ENCODE measurements at places on chromosomes 12 and 14. TPM values are rescaled to one million over a fixed set of nuclear protein-coding genes. Genes with fewer than 3 reads are reported as not detected.

NUP37 gene
- polyA plus RNA-seq = 29.2 TPM

OTX2 gene
- not detected for polyA plus RNA-seq

DNA sequence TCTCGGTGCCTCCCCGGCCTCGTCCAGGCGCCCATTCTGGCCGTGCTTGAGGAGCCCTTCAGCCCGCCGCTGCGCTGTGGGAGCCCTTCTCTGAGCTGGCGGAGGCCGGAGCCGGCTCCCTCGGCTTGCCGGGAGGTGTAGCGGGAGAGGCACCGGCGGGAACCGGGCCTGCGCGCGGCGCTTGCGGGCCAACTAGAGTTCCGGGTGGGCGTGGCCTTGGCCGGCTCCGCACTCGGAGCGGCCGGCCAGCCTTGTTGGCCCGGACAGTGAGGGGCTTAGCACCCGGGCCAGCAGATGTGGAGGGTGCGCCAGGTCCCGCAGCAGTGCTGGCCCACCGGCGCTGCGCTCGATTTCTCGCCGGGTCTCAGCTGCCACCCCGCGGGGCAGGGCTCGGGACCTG is 168.7 kb upstream of the RPL10L start:
- DNase-seq = no peak

ZNF740 gene
- 21.8 TPM for polyA plus RNA-seq

DNA sequence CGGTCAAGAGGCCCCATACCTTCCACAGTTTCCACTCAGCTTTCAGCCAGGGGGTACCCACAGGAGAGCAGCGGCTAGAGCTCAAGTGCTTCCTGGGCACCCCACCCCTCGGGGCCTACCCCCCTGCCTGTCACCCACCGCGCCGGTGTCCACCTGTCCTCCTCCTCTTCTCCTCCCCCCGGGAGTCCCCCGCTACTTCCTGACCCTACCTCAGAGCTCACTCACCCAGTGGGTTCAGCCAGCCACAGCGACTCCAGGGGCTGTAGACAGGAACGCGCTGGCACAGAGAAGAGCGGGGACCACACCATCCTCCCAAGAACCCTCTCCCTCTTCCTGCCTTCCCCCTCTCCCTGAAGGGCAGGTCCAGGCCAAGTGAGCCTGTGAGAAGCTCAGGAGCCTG is 123.0 kb downstream of the ESRRB start:
- no peak for DNase-seq

GRCh38 chr12:109475993-109476806 is 900 bp downstream of the KCTD10 start:
- DNase-seq = peak; percentile 27

- no peak for DNase-seq
Observed at GRCh38 chr14:43669355-43669754, 837.7 kb downstream of the FSCB start.

DNA sequence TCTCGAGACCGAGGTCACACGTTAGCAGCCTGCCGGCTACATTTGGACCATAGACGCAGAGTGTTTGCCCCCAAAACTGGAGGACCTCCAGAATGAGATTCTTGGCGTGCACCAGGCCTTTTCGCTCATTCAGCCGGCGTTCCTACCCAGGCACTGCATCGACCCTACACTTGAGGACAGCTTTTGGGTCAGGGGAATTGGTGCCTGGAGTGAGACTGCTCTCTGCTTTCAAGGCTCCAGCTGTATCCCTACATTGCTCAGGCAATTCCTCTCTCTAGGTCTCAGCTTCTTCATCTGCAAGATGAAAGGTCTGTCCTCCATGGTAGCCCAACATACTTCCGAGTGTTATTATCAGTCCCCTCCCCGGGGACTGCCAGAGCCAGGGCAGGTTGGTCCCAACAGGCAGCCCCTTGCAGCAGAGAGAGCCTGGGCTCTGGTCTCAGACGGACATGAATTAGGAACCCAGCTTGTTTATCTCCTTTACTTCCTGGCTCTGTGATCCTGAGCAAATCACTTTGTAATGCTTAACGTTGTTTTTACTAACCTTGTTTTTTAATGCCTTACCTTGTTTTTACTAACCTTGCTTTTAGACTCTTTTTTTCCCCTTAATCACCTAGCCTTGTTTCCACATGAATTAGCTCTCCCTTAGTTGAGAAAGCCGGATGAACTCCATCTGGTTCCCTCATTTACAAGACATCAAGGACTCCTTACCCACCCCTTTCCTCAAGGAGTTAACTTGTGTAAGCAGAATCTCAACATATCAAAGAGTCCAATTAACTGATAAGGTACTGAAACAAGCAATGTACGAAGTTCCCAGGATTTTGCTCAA is 892 bp downstream of the TCHP start:
- DNase-seq = peak; percentile 75

ZDHHC22 gene
- 0.03 TPM for polyA plus RNA-seq

LRIG3 gene
- 0.03 TPM for polyA plus RNA-seq

GRCh38 chr14:104513641-104514046 is 65.9 kb upstream of the C14orf180 start:
- DNase-seq = no peak

DNA sequence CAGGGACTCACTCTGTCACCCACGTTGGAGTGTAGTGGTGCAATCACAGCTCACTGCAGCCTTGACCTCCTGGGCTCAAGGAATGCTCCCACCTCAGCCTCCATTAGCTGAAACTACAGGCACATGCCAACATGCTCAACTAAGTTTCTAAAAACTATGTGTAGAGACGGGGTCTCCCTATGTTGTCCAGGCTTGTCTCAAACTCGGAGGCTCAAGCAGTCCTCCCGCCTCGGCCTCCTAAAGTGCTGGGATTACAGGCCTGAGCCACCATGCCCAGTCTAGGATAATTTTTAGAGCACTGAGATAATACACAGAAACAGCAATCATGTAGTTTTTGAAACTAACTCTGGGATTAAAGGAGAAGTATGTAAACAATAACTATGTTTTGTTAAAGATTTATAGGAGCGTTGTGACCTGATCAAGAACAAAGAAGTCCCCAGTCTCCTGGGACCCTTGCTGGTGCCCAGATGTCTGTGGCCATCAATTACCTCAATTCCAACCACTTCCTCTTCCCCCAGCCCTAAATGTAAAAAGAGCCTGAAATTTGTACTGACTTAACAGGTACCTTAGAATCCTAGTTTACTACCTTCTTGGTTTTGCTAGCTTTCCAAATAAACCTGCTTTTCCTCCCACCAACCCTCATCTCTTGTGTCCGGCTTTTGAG is 28.9 kb upstream of the EGLN3 start:
- DNase-seq = no peak

GRCh38 chr12:93521225-93522080 is 51.0 kb upstream of the SOCS2 start:
- DNase-seq = no peak

- no peak for DNase-seq
Observed at GRCh38 chr12:127025545-127025944, 1241.4 kb upstream of the TMEM132C start.

DNA sequence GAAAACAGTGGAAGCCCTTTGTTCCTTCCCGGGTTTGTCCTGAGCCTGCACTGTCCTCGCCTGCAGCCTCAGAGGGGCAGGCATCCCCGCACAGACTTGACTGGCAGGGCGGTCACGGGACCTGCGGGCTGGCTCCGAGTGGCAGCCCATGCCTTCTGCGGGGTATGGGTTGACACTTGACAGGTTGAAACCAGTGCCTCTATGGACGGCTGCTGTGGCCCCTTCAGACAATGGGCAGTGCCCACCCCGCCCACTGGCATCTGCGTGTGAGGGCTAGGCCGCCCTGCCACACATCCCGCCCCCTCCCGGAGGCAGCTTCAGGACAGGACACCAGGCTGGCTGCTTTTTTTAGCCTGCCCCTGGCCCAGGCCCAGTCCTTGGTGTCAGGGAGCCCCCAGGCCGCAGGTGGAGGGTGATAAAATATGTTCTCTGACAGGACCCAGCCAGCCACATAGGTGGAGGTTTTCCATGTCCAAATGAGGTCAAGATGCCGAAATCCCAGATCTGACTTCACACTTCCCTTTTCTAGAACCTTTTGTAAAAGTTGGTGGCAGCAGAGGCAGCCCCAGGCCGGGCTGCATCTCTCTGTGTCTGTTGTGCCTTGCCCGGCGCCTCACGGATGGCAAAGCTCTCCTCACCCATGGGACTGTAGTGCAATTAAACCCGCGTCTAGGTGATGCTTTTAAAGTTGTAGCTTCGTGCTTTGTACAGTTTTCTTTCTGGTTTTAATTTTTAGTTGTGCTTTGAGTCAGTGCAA is 10.0 kb downstream of the ANKRD9 start:
- DNase-seq = no peak

DNA sequence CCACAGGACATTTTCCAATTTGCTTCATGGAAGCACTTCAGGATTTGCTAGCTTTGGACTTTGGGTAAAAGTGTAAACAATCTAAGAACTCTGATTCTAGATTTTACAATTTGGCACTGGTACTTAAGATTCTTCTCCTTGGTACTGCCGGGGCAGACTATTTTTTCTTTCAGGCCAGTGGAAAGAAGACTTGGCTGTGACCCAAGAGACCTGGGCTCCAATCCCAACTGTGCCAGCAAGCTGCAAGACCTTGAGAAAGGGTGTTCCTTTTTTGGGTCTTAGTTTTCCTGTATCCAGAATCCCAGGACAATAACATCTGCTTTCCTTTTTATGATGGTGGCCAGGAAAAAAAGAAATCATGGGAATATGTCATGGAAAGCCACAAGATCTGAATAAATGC is 148.1 kb upstream of the CRY1 start:
- DNase-seq = no peak

- DNase-seq = no peak
Observed at GRCh38 chr14:101226603-101227425, 323.3 kb upstream of the RTL1 start.

MMP14 gene
- 139 TPM for polyA plus RNA-seq

ETFBKMT gene
- 1.6 TPM for polyA plus RNA-seq

DNA sequence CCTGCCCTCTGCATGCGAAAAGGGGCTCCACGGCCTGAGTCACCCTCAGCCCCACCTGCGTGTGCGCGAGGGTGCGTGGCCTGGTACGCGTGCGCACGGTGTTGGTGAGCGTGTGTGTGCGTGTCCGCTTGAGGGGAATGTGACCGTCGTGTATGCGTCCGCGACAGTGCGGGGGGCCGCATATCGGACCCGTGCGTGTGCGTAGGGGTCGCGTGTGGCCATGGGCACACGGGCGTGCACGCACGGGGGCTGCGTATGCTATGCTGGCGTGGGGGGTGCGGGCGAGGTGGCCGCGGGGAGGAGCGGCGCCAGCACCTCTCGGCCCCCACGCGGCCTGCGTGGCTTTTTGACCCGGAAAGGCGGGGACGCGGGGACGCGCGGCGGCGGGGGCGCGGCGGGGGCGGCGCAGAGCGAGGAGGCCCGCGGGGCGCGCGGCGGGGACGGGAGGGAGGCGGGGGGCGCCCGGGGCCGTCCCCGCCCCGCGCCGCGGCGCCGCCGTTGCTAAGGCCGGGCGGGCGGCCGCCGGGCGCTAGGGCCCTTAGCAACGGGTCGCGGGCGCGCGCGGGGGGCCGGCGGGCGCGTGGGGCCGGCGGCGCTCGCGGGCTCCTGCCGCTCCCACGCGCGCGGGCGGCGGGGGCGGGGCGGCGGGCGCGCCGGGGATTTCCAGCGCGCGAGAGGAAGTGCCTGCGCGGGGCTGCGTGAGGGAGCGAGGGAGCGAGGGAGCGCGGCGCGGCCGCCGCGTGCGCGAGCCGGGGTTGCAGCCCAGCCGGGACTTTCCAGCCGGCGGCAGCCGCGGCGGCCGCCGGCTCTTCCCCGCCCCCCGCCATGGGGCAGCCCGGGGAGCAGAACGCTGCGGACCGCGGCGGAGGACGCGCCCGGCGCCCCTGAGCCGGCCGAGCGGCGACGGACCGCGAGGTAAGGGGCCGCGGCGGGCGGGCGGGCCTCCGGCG is at the start of gene TRAF3:
TRAF3 (plus strand) TSS at position 689 of the 950 bp plus-strand sequence. CDS start 92,753 bp downstream, outside the sequence.
- peak; percentile 93 for DNase-seq

DNA sequence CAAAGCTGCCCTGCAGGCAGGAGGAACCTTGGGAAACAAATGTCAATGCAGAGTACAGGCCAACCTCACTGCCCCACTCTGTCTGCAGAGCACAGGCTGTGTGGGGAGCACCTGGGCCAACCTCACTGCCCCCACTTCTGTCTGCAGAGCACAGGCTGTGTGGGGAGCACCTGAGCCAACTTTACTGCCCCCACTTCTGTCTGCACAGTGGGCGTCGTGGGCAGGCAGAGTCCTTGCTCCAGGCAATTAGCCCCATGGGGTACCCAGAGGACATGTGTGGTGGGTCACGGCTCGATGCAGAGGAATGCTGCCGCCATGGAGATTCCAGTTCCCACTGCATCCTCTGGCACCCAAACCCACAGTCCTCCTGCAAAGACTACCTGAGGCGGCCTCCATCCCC is 26.2 kb downstream of the BRF1 start:
- DNase-seq = no peak

- DNase-seq = no peak
Observed at GRCh38 chr12:25469368-25469767, 83.7 kb downstream of the LMNTD1 start.

TUNAR gene
- polyA plus RNA-seq = 0.03 TPM

All from SK-N-SH (cell line).